ENCODE measurements at places on chromosomes 16 and 17.
A peak's percentile ranks its signal among the peaks of the same experiment; 100 is the strongest.

- DNase-seq, result peak; percentile 84
Measured at GRCh38 chr17:30831663-30832437, at the start of gene ATAD5. ATAD5 (plus strand) TSS chr17:30831966; CDS start chr17:30832348, 382 bp downstream.

- no peak for DNase-seq
Measured at GRCh38 chr16:2428051-2428783, 1.0 kb upstream of the CCNF start.

GRCh38 chr16:27240948-27241531 lies 27.5 kb downstream of the NSMCE1 start:
- no peak for DNase-seq

GRCh38 chr16:62240722-62241121 lies 204.5 kb upstream of the CDH8 start:
- DNase-seq, result no peak

Data from stimulated activated CD4-positive, alpha-beta T cell treated with anti-CD3 and anti-CD28 coated beads, Interleukin-15, amount 100 ng/mL, for 1 hour (primary cell).